ENCODE measurements at places on chromosomes 16 and 17.

GRCh38 chr16:61014869-61015268 is 1021.4 kb downstream of the CDH8 start:
- no peak for DNase-seq

- no peak for DNase-seq
Observed at GRCh38 chr17:51647067-51647466, 386.7 kb downstream of the UTP18 start.

- peak; percentile 8 for DNase-seq
Observed at GRCh38 chr16:58299757-58300349, 5.0 kb upstream of the PRSS54 start.

DNA sequence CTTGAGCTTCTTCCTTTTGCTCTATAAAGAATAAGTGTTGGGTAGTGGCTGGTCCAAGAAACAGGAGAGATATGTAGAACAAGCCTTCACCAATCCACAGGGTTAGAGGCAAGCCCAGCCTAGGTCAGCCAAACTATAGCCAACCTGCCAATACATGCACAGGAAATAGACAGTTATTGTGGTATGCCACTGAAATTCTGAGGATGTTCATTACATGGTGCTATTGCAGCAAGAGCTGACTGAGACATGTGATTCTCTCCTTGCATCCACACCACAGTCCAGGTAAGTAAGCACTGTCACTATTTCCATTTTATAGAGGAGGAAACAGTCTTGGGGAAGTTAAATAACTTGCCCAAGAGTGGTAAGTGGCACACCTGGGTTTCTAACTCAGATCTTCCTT is 268.1 kb downstream of the NPIPA8 start:
- DNase-seq, result no peak

- peak; percentile 42 for DNase-seq
Observed at GRCh38 chr16:85402910-85403692, 210.0 kb upstream of the GSE1 start.

GRCh38 chr16:3726021-3726687 is 8.8 kb upstream of the TRAP1 start:
- no peak for DNase-seq

DNA sequence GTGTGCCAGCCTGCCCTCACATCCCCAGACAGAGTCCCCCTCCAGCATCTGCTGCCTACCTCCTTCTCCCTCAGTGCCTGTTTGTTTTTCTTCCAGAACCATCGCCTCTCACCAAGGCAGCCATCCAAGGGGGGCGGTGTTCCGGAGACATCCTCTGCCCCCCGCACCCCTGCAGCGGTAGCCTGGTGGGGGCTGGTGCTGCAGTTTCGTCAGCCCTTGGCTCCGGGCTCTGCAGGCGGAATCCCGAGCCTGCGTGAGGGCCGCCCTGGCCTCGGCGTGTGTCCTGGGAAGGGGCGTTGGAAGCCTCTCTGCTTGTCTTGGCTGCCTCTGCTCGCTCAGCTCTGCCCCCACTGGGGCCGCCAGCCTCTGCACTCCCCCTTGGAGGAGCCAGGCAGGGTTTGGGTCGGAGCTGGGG is 126.0 kb upstream of the CIBAR2 start:
- DNase-seq, result peak; percentile 93

- DNase-seq, result no peak
Observed at GRCh38 chr17:31308372-31309334, 5.2 kb downstream of the EVI2B start.

Data from AG10803 (cell line).